HepG2 (cell line): ENCODE measurements at places on chromosomes 7 and 10.
A peak's percentile ranks its signal among the peaks of the same experiment; 100 is the strongest.

GRCh38 chr7:48250441-48250951, 79.2 kb downstream of the ABCA13 start:
- DNase-seq, result no peak

GRCh38 chr7:57415730-57416129, 34.2 kb upstream of the ZNF716 start:
- DNase-seq, result no peak

GRCh38 chr7:41415471-41416207, 287.3 kb downstream of the INHBA start:
- no peak for DNase-seq

DNA sequence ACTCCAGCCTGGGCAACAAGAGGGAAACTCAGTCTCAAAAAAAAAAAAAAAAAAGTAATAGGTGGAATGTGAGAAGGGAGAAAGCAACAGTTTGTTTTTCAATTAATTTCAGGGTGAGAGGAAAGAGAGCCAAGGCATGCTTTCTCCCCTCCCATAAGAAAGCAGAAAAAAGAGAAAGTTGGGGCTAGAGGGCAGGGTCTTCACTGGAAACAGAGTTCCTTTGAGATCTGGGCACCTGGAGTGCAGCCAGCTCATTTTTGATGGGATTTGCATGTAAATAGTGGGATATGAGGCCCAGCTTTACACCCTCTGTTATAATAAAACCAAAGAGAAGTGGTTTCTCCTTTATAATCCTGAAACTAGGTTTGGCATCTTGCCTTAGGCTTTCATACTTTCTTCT, 13.8 kb upstream of the STOX1 start:
- DNase-seq, result no peak

DNA sequence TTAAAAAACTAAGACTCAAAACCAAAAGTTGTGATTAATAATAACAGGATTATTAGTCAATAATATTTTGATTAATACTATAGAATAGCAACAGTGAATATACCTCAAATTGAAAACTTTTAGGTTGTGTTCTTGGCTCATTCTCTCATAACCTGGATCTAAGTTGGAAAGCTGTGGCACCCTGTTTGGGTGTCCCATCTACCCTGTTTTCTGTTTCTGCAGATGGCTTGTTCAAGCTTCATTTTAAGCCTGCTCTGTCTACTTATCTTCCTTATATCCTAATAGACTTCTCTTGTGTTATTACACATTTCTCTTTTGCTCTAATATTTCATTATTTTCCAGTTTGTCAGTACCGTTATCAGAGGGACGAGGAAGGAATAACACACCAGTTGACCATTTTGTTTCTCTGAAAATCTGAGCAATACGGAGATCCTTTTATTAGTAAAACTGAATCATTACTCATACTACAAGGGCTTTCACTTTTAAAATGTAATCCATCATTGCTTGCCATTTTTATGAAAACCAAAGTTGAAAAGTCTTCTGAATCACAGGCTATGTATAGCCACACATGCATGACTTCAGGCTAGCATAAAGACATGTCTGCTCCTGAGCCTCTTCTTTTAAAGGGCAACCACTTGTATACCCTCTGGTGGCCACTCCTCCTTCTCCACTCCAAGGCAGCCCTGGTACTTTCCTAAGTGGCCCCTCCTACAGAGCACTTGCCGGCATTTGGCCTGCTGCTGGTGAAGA, 22.3 kb downstream of the COX15 start:
- DNase-seq, result no peak

DNA sequence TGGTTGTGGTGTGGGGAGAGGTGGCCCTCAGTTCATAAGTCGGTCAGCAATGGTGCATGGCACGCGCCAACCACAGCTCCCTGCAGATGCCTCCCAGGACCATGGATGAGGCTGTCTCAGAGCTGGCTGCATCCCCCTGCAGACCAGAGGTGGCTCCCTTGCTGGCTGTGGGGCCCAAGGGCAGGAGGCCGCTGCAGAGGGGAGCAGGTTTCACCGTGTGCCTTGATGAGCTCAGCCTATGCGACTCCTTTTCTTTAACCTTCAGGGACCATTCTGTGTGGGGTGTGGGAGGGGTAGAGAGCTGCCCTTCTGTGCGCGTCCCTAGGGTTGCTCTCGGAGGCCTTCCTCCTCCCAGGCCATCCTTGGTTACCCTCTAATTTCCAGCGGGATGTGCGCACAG, 152.4 kb downstream of the ACTR3B start:
- no peak for DNase-seq

- DNase-seq, result no peak
These were observed 1.3 kb upstream of the YWHAG start for GRCh38 chr7:76359978-76360638.

GRCh38 chr10:68602434-68602833, 42.3 kb downstream of the TET1 start:
- DNase-seq, result peak; percentile 63

DNA sequence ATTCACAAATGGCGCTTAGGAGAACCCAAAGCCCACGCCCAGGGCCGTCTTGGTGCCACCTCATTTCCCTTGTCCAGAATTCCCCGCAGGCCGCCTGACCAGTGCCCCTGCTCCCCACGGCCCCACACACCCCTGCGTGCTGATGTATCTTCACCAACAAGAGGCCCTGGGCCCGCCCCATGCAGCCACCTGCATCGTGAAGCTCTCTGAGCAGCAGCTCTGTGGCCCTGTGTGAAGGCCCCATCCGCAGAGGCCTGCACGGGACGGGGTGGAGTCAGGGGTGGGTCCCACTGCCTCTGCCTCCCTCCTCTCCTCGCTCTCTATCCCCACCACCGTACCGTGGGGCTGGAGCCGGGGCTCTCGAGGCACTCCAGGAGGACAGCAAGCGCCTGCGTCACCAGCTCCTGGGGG, 14.7 kb downstream of the BRAT1 start:
- DNase-seq, result no peak

- no peak for DNase-seq
These were observed 26.2 kb downstream of the VSIR start for GRCh38 chr10:71747039-71747531.

- no peak for DNase-seq
These were observed at the start of gene CXCL12 for GRCh38 chr10:44385026-44385695. TSS of gene CXCL12 (minus strand) at chr10:44385097. CDS start at chr10:44385005, 92 bp downstream.

DNA sequence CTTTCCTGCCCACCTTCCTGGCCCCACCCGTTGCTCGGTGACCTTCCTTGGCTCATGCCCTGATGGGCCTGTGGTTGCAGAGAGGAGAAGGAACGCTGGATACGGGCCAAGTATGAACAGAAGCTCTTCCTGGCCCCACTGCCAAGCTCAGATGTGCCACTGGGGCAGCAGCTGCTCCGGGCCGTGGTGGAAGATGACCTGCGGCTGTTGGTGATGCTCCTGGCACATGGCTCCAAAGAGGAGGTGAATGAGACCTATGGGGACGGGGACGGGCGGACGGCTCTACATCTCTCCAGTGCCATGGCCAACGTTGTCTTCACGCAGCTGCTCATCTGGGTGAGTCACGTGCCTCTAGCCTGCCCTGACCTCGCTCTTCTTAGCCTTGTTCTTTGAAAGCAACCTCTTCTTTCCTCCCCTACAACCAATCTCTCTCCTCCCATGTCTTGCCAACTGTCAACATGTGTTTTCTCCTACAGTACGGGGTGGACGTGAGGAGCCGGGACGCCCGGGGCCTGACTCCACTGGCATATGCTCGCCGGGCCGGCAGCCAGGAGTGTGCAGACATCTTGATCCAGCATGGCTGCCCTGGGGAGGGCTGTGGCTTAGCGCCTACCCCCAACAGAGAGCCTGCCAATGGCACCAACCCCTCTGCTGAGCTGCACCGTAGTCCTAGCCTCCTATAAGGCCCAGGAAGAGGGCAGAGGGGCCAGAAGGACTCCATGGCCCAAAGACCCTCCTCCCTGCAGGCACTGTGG, 24.1 kb downstream of the GBX1 start:
- no peak for DNase-seq

- no peak for DNase-seq
These were observed 22.4 kb downstream of the ZNF33A start for GRCh38 chr10:38032886-38033285.

DNA sequence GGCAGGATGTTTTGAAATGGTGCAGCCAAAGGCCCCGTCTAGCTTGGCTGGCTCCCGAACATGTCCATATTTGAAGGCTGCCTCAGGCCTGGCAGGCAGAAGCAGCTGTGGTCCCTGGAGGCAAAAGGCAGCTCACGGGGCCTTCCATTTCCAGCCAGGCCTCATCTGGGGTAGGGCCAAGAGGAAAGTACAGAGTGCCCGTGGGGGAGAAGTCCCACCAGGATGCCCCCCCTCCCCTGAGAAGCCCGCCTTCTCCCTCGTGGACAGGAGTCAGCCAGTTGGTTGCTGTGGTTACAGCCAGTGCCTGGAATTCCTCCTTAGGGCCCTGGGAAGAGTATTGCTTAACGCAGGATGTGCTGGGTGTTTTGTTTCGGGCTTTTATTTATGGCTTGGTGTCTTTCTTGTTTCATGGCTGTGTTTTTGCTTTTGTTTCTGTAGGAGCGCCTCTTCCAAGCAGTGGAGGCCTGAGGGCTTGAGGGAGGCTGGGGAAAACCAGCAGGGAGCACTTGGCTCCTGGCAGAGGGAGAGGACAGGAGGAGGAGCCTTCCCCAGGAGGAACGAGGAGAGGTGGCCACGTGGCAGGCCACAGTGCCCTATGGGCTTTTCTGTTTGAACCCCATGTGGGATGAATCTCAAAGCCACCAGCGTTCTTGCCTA, 45.4 kb downstream of the CHST3 start:
- no peak for DNase-seq

DNA sequence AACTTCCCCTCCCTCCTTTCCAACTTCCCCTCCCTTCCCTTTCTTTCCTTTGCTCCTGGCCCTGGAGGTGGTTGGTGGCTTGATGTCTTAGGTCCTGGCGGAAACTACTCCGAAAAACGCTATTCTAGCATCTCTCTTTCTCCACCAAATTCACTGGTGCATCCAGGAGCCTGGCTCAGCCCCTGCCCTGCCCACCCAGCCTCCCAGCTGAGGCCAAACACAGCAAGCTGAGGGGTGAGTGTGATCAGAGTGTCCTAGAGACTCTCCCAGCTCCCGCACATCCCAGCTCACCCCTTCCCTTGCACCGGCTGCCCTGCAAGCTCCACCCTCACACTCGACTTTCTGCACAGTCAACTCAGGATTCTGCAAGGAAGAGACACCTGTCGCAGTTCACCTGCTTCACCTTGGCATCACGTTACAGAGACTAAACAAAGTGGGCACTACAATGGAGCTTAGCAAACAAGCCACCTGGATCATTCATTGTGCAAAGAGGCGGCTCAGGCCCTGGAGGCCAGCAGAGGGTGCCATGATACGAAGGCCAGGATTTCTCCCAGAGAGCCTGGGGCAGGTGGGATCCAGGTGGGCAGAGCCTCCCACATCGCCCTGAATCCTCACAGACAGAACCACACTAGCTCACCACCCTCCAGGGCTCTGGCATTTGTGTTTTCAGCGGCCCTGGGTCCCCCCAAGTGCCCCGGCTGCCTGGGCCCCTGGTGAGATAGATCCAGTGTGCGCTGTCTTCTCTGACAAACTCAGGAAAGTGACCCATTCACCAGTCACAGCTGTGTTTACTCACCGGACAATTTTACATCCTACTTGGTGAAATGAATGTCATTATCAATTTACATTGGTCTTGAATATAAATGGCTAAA, 169.6 kb downstream of the TCERG1L start:
- no peak for DNase-seq

GRCh38 chr10:23610626-23611307, 171.9 kb downstream of the OTUD1 start:
- DNase-seq, result no peak

- DNase-seq, result no peak
These were observed 61.8 kb downstream of the ADD3 start for GRCh38 chr10:110069502-110069982.

DNA sequence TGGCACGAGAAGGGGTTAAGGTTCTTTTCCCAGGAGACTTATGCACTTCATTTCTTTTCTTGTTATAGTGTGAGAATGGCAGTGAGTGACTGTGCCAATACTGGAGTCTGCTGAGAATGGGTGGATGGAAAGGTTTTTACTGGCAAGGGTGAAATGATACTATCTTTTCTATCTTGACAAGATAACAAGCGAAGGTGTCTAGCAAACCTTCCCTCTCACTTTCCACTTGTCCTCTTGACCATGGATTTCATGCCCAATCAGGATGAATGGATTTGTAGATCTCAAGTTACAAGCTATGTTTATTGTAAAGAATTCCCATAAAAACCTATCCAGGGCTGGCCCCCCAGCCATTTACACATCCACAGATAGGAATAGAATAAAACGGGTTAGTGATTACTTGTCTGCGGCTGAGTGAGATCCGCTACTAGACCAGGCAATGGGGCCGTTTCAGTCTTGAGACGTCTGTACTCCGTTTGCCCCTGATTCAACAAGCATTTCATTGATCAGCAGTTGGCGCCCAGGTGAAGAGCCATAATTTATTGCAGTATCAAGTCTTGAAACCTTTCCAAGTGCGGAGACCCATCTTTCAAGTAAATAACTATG, 152.6 kb downstream of the PRKCQ start:
- DNase-seq, result no peak

DNA sequence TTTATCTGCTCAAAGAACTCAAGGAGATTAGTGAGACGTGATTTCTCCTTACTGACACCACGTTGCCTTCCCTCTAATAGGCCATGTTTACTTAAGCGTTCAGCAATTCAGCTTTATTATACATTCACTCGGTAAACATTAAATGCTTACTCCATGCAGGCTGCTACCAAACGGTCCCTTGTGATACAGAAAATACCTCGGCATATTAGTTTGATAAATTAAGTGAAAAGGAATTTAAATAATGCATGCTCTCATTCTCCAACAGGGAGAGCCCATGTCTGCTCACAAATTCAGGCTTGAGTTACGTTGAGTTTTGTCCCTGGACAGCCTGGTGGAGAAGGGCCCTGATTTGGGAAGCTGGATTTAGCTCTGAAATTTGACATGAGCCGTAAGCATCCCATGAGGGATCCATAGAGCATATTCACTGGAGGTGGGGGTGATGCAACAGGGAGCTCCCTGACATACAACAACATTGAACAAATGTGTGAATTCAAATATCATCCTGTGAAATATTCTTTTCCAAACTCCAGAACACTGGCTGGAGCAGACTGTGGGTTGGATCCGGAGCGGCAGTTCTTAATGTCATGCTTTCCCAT, 86.3 kb downstream of the TBXAS1 start:
- DNase-seq, result no peak

DNA sequence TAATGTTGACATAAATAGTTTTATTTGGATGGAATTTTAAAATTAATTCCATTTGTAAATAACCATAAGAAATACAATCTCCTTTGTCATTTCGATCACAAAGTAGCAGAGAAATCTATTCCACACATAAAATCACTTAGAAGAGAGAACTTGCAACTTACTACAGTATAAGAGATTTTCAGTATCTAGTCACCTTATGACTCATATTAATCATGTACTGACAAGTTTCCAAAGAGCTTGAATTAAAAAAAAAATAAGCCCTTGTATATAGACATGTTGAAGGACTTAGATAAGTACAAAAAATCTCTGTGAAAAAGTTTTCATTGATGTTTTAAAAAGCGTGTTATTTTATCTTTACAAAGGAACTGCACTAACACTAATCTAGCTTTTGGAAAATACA, 207.1 kb upstream of the ETV1 start:
- no peak for DNase-seq
